ENCODE measurements at places on chromosomes 7 and 10. TPM values are rescaled to one million over a fixed set of nuclear protein-coding genes. Genes with fewer than 3 reads are reported as not detected.

The LIPK gene
- not detected for total RNA-seq

The PRRT4 gene
- not detected for total RNA-seq

The VGF gene
- not detected for total RNA-seq

The ELAPOR2 gene
- total RNA-seq = 2.2 TPM

The OPN4 gene
- total RNA-seq = not detected

The JAKMIP3 gene
- 0.16 TPM for total RNA-seq

The ZNF425 gene
- 6.3 TPM for total RNA-seq

The PDZD7 gene
- total RNA-seq = 2.0 TPM

The ZC3HAV1L gene
- total RNA-seq = 3.8 TPM

The ASAH2 gene
- 0.26 TPM for total RNA-seq

The BAMBI gene
- 0.32 TPM for total RNA-seq

The AFAP1L2 gene
- total RNA-seq = 0.26 TPM

The PNLIPRP1 gene
- total RNA-seq = not detected

The KCNIP2 gene
- 1.3 TPM for total RNA-seq

The NAT16 gene
- total RNA-seq = not detected

The TMEM139 gene
- total RNA-seq = 0.09 TPM

The AKR1C1 gene
- 282 TPM for total RNA-seq

The ARHGEF35 gene
- 2.5 TPM for total RNA-seq

The SH2D4B gene
- total RNA-seq = not detected

The GFRA1 gene
- under 0.01 TPM for total RNA-seq

The SMO gene
- total RNA-seq = 8.7 TPM

The HOXA3 gene
- 1.3 TPM for total RNA-seq

The TMUB1 gene
- total RNA-seq = 15.6 TPM

The PIP gene
- not detected for total RNA-seq

The AGAP9 gene
- 4.1 TPM for total RNA-seq

The AGR2 gene
- total RNA-seq = not detected

The STAG3 gene
- total RNA-seq = 0.32 TPM

The OPALIN gene
- total RNA-seq = not detected

The PLEKHS1 gene
- not detected for total RNA-seq

The NUTM2B gene
- total RNA-seq = 0.16 TPM

The PRLHR gene
- not detected for total RNA-seq

The AGBL3 gene
- 0.52 TPM for total RNA-seq

The PLAU gene
- 63.4 TPM for total RNA-seq

The CHAT gene
- total RNA-seq = not detected

The DLX6 gene
- total RNA-seq = not detected

The ADIRF gene
- 197 TPM for total RNA-seq

The APBB1IP gene
- 1.6 TPM for total RNA-seq

The DRGX gene
- total RNA-seq = not detected

The CPN1 gene
- not detected for total RNA-seq

The FAM237B gene
- total RNA-seq = not detected

The RAB19 gene
- not detected for total RNA-seq

The TSC22D4 gene
- total RNA-seq = 14.5 TPM

The CLDN4 gene
- 0.43 TPM for total RNA-seq

The EBLN1 gene
- total RNA-seq = not detected

The NYAP1 gene
- total RNA-seq = 2.0 TPM

The PITX3 gene
- total RNA-seq = 0.16 TPM

The DGKI gene
- total RNA-seq = 1.9 TPM

The NUP42 gene
- total RNA-seq = 21.1 TPM

All from bronchial smooth muscle cell (primary cell).